Stimulated activated CD4-positive, alpha-beta T cell treated with anti-CD3 and anti-CD28 coated beads, Interleukin-4, amount 100 ng/mL, for 48 hours (primary cell): ENCODE measurements at places on chromosomes 13 and 19.

- DNase-seq = no peak
Observed at GRCh38 chr13:40756042-40756441, 14.9 kb downstream of the MRPS31 start.

GRCh38 chr19:30523791-30524190 is 151.6 kb downstream of the ZNF536 start:
- no peak for DNase-seq

GRCh38 chr13:27293873-27294515 is 23.4 kb downstream of the RASL11A start:
- no peak for DNase-seq

DNA sequence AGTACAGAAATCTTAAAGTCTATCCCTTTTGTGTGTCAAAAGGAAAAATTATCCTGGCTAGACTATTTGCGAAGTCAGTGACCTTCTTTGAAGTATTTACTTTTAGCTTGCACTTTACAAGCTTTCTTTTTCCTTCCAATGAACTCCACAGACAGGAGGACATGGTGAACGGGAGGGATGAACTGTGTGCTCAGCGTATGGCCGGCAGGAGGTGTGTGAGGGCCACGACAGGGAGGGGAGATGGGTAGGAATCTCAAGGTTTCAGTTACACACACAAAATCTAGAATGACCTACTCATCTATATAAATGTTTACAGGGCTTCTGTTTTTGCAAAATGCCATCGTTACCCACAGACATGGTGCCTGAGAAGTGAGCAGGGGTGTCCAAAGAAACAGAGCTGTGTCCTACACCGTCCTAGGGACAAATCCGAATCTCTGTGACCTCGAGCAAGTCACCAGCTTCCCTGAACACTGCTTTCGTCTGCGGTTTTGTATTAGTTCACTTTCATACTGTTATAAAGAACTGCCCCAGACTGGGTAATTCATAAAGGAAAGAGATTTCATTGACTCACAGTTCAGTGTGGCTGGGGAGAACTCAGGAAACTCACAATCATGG is 537.2 kb downstream of the LIG4 start:
- no peak for DNase-seq

GRCh38 chr13:48398450-48399095 is 14.3 kb downstream of the LPAR6 start:
- DNase-seq = no peak

DNA sequence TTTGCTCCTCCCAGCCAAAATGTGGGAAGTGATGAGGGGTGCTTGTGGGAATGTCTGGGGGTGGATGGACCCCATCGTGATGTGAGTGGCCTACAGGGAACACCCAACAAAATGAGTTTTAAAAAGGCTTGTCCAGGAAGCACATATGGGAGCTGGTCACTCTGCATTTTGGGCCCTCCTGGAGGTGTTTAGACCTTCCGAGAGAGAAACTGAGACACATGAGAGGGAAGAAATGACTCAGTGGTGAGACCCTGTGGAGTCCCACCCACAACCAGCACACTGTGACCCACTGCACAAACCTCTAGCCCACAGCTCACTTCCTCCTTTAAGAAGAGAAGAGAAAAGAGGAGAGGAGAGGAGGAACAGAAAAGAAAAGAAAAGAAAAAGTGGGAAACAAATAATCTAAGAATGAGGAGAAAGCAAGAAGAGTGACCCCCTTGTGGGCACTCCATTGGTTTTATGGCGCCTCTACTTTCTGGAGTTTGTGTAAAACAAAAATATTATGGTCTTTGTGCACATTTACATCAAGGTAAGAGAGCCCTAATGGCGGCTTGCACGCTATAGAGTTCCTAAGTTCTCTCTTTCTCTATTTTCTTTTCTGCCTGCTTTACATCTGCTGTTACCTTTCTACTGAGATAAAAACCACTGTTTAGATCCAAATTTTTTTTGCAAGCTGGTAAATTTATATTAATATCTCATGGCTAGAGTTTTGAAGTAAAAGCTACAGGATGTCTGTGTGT is 13.3 kb upstream of the LILRB1 start:
- no peak for DNase-seq

DNA sequence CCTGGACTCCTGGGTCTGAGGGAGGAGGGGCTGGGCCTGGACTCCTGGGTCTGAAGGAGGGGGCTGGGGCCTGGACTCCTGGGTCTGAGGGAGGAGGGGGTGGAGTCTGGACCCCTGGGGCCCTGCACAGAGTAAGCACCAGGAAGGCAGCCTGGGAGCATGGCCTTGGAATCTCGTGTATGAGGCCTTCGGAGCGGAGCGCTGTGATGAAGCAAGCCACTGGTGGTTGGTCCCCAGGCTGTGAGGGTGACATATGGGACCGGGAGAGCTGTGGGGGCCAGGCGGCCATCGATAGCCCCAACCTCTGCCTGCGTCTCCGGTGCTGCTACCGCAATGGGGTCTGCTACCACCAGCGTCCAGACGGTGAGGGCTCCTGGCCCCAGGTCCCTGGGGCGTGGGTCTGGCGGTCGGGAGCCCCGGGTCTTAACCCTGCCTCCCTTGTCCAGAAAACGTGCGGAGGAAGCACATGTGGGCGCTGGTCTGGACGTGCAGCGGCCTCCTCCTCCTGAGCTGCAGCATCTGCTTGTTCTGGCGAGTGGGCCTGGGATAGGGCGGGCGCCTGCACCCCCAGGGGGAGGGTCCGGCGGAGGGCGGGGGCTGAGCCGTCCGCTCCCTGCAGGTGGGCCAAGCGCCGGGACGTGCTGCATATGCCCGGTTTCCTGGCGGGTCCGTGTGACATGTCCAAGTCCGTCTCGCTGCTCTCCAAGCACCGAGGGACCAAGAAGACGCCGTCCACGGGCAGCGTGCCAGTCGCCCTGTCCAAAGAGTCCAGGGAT is 918 bp downstream of the TMEM190 start:
- no peak for DNase-seq

DNA sequence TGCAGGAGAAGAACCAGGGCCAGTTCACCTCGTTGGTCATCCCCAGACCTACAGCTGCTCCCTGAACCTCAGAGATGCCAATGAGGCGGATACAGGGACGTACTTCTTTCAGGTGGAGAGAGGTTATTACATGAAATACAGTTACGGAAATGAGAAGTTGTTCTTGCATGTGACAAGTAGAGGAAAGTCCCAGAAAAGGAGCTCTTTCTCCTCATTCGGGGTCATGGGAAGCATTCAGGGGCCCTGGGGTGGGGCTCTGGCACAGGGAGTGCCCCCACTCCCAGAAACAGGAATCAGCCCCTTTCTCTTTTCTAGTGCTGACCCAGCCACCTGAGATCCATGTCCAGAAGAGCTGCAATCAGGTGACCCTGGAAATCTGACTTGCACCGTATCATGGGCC is 4.5 kb upstream of the SIGLEC9 start:
- DNase-seq = no peak

- no peak for DNase-seq
Observed at GRCh38 chr13:61536433-61536832, 120.8 kb upstream of the PCDH20 start.

DNA sequence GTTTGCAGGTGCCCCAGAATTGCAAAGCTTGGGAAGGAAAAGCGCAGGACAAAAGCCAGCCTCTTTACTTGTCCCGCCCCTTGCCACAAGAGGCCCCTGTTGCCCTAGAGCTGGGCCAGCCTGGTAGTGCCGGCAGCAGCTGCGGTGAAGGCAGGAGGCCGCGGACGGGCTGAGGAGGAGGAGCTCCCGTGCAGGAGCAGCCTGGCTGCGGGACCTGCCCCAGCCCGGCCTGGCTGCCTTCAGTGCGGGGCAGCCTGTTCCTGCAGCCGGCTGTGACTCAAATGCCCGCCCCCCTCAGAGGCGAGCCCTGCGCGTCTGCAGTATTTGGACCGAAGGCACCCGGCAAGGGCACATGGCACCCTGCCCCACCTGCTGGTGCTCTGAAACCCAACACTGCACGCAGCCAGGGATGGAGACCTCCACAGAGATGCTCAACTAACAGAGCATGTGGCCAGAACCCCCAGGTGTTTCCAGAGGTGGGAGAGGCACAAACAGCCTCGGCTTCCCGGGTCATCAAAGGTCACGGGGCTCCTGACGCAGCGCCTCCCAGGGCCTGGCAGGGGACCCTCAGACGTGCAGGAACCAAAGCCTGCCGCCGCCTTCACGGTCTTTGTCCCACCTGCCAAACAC is 29.7 kb downstream of the NAXD start:
- peak; percentile 10 for DNase-seq

DNA sequence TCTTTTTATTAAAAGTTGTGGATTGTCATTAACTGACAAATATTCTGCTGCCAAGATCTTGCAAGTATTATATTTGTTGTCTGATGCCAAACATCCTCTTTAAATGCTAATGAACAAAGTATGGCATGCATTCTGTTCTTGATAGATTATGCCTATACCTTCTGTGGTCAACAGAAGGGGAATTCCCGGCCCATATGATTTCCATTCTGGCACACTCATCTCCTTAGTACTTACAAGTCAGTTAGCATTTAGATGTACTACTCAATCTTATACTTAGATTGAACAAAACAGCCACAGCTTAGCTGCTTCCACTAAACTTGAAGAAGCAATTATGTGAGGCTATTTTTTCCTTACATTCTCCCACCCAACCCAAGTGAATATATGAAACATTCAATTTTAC is 246.1 kb upstream of the DACH1 start:
- DNase-seq = no peak

DNA sequence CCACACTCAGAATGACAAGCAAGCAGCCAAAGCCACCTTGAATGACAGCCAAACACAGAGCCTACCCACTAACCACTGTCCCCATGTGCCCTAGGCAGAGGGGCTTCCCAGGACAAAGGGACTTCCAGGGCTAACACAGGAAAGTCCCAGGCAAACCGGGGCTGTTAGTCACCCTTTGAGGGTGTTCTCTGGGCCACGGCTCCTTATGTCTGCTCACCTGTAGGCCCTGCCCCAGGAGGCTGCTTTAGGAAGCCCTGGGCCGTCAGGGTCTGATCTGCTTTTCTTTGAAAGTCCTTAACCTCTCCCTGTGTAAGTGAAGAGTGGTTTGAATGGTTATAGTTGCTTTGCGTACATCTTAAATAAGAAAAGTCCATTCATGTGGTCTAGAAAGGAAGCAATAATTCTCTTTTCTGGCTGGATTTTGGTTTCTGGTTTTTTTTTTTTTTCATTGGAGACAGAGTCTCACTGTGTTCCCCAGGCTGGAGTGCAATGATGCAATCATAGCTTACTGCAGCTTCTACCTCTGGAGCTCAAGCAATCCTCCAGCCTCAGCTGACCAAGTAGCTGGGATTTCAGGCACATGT is 161.4 kb downstream of the EFNB2 start:
- DNase-seq = no peak

GRCh38 chr13:69677343-69677742 is 430.3 kb upstream of the ATXN8OS start:
- no peak for DNase-seq

DNA sequence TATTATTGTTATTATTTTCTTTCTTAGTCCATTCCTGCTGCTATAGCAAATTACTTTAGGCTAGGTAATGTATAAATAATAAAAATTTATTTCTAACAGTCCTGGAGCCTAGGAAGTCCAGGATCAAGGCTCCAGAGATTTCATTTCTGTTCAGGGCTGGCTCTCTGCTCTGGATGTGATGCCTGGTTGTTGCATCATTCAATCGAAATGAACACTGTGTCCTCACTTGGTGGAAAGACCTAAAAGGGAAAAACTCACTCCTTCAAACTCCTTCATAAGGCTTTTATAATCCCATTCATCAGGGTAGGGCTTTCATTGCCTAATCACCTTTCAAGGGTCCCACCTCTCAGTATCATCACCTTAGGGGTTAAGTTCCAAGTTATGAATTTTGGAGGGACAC is 395.0 kb downstream of the EFNB2 start:
- no peak for DNase-seq

DNA sequence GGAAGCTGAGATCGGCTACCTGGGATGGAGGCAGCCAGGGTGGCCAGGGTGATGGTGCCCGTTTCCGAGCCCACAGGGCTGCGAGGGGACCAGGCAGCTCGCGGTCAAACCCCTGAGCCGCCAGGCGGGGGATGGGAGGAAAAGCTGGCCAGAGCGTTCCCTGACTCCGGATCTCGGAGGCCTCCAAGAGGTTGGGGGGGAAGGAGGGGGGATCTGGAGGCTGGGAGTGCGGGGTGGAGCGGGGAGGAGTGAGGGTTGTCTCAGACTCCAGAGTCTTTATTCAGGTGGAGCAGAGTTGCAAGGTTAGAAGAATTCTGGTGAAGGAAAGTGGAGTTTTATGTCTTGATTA is 1.1 kb downstream of the CACNG7 start:
- no peak for DNase-seq

DNA sequence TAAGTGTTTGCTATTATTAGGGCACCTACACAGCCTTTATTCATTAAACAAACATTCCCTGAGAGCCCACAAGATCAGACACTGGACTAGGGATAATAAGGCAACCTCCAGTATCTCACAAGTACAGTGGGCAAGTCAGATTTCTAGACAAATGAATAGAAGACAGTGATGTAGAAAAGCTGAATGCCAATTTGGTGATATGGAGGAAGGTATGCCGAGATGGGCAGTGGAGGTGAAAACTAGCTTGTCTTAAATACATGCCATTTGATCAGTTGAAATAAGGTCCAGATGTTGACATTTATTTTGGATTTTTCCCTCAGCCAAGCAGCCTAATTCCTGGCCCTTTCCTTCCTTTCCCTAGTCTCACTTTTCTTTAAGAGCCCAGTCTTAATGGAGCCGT is 130.3 kb downstream of the RXFP2 start:
- DNase-seq = no peak

DNA sequence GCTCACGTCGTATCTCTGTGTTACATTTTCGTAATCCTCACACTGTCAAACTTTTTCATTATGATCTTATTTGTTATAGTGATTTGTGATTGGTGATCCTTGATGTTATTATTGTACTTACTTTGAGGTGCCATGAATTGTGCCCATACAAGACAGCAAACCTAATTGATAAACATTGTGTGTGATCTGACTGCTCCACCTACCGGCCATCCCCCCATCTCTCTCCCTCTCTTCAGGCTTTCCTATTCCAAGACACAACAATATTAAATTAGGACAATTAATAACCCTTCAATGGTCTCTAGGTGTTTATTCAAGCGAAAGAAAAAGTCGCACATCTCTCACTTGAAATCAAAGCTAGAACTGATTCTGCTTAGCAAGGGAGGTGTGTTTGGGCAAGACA is 349.3 kb downstream of the RBM26 start:
- no peak for DNase-seq

GRCh38 chr19:7975037-7975436 is 30.4 kb downstream of the ELAVL1 start:
- DNase-seq = no peak

DNA sequence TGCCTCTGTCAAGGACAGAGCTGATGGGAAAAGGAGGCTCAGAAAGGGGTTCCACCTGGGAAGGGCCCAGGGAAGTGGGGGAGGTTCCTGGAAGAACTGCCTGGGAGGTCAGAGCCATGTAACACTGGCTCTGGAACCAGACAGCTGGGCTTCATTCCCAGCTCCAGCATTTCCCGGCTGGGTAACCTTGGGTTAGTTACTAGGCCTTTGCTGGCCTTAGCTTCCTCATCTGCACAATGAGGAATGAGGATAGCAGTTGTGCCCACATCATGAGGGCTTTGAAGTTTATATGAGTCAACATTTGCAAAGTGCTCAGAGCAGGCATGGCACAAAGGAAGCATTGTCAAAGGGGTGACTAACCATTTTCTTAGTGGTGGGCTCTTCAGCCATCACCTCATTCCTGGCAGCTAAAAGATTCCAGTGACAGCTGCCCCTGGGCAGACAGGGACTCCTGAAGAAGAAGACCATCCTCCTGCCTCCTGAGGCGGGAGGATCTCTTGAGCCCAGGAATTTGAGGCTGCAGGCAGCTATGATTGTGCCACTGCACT is 1.7 kb upstream of the DNAJB1 start:
- no peak for DNase-seq
